Kasumi-1 (cell line): ENCODE measurements at places on chromosomes 5 and 9.

DNA sequence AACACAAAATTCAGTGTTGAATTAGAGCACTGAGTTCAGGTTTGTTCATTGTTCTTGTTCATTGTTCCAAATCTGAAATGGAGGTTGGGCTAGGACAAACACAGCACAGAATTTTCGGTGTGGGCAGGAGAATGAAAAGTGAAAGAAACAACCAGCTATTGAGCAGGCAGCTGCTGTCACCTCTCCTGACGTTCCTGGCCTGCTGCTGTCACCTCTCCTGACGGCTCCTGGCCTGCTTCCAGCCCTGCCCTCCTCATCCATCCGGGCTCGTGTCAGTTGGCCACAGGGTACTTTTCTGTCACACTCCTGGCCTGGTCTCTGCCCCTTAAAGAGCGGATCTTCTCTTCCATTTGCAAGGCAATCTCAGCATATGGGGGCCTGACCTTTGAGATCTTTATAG, 45.2 kb upstream of the CKMT2 start:
- no peak for DNase-seq

GRCh38 chr5:1378866-1379659, 34.2 kb upstream of the CLPTM1L start:
- no peak for DNase-seq

- no peak for DNase-seq
These were observed 84.2 kb downstream of the YIPF5 start for GRCh38 chr5:144086295-144086694.

DNA sequence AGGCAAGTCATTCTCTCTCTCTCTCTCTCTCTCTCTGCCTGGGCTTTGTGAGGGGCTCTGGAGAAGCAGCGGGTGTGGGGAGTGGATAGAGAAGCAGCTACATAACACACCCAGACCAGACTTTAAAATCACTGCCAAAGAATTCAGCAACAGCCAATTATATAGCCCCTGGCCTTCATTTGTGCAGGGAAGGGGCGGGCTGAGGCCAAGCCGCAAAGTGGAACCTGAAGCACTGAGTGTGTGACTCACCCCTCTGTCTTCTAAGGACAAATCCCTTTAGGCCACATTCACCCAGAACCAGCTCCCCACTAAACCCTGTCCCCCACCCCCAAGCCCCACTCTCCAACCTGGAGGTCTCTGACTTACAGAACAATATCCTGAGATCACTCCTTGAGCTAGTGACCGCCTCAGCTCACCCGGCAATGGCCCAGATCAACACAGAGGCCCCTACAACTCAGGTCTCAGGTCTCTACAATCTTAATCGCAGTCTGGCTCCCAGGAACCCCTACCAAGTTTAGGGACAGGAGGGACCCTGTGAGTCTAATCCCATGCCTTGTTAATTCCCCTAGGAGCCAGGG, 6.0 kb downstream of the B4GALT1 start:
- DNase-seq = peak; percentile 27

DNA sequence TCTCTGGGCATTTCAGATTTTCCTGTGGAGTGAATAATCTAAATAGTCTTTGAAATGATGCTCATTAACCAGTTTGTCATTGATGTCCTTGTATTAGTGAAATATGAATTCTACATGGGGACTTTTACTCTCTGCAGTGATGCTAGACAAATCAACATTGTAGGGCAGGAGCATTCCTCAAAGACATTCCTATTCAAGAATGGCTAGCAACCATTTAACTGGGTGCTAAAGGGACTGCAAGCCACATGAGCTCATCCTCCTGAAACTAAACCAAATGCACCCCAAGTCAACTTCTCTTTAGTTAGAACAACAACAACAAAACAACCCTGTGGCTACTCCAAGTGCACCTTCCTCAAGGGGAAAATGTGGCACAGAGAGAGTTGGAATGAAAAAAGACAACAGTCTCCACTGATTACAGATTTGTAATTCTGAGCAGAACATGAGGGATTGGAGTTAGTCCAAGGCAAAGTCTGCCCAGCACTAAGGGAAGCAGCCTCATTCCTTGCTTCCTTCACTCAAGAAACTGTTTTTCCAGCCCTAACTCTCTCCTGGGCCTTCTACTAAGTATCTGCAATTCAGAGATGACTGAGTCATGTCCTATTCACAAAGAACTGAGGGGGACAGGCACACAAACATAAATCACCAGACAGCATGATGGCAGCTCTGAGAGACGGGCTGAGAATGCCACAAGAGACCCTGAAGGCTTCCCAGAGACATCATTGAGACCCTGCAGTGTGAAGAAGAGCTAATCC, 82.0 kb upstream of the WWC1 start:
- no peak for DNase-seq

DNA sequence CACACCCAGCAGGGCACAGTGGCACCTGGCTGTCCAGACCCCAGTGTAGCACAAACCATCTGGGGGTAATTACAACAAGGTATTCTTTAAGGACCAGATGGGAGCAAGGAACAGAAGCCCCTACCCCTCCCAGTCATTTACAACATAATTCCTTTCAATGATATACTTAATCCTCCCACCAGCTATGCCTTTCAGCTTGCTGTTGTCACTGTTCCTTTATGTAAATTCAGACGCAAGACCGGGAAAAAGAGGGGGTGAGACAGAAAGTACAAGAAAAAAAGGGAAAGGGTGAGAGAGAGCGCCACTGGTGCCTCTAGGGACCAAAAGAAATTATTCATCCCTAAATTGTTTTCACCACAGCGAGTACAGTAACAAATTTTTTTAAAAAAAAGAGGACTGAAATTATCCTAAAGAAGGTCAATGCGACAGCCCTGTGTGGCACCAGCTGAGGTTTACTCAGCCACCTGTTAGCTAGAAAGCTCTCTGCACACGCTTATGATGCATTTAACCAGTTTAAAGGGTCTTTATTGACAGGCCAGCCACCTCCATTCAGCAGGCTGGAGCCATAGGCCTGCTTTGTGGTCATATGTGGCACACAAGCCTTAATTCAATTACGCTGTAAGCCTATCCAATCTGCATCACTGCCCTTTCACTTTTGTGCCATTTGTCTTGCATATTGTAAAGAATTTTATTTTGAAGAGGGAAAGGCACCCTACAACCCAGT, 210.2 kb upstream of the ISL1 start:
- DNase-seq = no peak

GRCh38 chr5:8184455-8185063, 315.6 kb downstream of the MTRR start:
- peak; percentile 16 for DNase-seq

- DNase-seq = no peak
These were observed 172.8 kb downstream of the ERCC6L2 start for GRCh38 chr9:96048104-96048955.

- DNase-seq = no peak
These were observed 138.9 kb downstream of the FBN2 start for GRCh38 chr5:128399111-128399510.

DNA sequence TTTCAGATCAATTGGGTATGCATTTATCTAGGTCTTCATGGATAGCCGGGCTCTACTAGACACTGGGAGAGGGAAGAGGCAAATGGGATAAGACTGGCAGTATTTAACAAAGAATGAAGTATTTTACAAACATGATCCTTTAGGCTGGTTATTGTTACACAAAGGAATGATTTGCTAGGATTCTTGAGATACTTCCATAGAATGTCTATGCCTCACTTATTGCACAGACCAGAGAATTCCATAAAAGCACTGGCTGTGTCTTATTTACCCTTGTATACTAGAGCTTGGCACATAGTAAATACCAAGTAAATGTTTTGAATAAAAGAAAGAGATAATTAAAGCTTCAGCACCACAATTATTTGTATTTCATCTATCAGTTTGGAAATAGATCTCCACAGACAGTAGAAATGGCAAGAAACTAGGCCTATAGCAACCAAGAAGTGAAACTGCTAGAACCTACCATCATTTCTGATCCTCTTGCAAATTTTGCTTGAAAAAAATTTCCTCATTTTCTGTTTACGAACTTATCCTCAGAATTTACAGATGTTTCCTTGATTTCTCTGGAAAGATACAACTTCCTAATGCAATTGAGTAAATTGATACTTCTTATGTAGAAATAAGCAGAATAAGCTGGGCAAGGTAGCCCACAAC, 3.8 kb downstream of the PDCD1LG2 start:
- no peak for DNase-seq

DNA sequence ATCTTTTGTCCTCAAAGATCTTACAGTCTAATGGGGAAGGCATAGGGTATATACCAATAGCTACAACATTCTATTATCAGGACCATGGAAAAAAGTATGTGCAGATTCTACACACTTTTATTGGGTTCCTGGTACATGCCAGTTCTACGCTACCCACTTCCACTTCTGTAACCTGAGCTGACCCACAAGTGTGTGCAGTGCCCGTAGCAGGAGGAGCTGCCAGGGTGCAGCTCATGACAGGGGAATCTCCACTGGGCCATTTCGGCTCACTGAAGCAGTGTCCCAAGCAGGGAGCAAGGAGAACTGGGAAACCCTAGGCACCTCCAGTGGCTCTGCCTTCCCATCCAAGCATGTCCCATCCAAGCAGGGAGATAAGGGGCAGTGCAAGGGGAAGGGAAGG, 60.4 kb downstream of the FOXI1 start:
- DNase-seq = no peak

DNA sequence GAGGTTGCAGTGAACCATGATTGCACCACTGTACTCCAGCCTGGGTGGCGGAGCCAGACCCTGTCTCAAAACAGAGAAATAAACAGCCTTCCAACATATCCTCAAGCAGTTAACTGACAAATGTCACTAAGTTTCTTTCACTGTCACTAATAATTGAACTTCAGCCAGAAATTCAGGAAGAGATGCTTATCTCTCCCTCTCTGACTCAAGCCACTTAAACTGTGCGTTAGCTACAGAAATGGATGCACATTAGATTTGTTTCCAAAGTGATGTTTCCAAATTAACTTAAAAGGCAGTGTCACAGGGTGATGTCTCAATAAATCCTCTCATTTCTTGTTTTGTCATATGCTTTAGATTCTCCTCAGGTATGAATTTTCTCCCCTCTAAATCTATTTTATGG, 164.9 kb downstream of the KDM4C start:
- no peak for DNase-seq

- DNase-seq = no peak
These were observed 29.2 kb downstream of the NCS1 start for GRCh38 chr9:130201399-130201873.

DNA sequence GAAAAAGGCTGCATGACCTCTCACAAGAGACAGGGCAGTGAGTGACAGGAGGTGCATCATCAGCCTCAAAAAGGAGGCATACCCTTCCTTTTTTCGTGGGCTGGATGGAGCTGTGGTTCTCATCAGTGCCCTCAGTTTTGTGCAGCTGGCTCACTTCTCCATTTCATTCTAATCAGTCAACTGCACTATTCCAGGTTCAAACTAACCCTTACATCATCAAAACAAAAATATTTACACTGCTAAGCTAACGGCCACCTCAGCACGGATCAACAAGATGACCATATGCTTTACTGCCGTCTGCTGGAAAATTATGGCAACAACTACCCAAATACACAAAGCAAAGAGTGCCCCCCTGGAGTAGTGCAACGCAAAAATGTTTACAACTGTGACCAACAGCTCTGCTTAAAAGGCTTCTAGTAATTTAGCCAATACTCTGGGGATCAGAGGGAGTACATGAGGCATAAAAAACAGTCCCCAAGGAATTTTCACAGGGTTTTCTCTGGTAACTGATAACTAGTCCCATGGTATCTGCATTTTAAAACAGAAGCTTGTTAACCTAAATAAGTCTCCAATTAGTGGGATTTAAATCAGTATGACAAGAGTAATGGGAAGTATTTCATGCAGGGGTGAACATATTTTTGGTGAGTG, 10.8 kb downstream of the KCNV2 start:
- DNase-seq = peak; percentile 2

DNA sequence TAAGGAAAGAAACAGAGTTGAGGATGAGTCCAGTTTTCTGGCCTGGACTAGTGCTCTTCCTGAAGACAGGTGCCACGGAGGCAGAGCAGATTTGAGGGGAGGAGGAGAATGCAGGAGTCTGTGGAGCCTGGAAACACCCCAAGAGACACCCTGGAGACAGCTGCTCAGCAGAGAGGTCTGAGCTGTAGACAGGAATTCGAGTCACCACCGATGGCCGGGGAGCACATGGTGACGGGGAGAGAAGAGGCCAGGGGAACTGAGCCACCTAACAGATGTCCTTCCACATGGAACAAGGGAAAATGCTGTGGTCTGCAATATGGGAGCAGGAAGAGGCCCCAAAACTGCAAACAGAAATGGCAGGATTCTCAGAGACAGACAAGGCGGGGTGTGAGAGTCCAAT, 22.9 kb downstream of the CPLX2 start:
- DNase-seq = no peak

DNA sequence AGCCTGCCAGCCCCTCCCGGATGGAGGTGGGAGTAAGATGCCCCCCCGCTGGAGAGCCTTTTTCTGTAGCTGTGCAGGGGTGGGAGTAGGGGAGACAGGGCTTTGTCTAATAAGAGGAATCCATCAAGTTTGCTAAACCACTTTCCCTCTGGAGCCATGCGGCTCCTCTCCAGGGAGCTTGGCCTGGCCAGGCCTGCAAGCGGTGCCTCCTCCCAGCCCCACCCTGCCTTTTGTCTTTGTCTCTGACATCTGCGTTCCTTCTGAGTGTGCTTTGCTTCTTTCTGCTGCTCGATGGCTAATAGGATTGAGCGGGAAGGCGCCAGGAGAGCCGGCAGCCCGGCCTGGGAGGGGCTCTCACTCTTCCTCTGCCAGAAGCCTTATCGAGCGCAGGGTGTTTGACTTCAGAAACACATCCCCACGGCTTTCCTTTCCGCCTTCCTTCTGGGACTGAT, 26.7 kb upstream of the FCN1 start:
- DNase-seq = no peak

DNA sequence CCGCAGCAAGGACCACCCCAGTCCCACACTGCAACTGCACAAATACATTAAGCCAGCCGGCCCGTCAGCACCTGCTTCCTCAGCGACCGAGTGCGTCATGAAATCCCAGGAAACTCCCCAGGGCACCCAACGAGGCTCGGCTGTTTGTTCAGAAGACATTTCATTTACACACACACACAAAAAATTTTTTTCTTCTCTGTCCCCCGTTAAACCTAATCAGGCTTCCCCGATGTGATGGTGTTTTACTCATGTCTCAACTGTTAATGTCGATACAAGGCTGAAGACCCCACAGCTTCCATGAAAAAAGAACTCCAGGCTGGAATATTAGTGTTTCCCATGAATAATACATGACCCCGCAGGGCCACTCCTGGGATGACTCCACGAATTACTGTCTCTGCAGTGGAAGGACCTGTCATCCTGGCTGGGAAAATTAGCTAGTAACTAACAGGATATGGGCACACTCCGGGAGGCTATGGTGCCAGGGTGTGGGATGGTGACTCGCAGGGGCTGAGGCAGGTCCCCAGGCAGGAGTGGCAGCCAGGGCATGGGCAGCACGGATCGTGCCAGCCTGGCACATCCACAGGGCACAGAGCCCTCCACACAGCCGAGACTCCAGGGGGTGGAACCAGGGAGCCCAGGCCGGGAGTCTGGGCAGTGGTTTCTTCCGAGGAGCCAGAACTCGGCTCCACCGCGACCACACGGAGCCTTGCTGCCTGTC, 102.4 kb downstream of the VAV2 start:
- no peak for DNase-seq

DNA sequence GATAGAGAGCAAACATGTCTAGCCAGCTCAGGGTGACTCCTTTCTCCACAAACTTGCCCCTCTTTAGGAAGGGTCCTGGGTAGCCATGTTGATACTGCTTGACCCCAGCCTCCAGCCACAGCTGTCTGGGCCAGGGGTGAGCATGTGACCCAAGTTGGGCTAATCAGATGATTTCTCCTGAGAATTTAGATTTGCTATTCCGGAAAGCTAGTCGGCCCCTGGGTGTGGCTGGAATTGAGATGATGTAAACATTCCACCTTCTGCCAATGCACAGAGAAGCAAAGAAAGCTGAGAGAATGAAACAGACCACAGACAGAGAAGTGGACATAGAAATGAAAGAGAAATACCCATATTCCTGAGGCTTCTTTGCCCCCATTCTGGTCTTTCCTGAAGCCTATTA, 17.8 kb upstream of the B4GALT1 start:
- DNase-seq = no peak
